ENCODE measurements at places on chromosomes 7 and 10. TPM values are rescaled to one million over a fixed set of nuclear protein-coding genes. Genes with fewer than 3 reads are reported as not detected.

ADAM12 gene
- total RNA-seq: 5.8 TPM

GRID1 gene
- total RNA-seq: 15.4 TPM

PRKCQ gene
- total RNA-seq: 0.94 TPM

ANKRD22 gene
- not detected for total RNA-seq

DNA sequence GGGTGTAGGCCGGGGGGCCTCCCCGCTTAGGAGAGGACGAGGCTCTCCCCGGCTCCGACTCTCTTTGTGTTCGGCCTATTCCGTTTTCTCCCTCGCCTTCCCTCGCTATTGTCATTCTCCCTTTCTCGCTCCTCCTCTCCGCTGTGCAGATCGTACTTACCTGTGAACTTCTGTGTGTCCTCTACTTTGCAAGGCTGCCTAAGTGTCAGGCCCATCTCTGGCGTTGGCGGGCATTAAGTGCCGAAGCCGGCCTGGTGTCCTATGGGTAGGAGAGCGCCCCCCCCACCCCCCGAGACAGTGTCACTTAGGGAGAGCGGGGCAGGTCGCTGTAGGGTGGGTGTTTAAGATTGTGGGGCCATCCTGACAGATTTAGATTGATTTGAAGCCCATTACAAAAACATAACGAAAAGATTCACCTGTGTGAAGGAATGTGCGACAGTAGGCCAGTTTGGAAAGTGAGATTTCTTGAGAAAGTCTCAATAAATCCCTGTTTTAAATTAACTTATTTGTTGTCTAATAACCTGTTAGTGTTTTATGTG, 579 bp downstream of the RBM33 start:
- DNase-seq: no peak

DNA sequence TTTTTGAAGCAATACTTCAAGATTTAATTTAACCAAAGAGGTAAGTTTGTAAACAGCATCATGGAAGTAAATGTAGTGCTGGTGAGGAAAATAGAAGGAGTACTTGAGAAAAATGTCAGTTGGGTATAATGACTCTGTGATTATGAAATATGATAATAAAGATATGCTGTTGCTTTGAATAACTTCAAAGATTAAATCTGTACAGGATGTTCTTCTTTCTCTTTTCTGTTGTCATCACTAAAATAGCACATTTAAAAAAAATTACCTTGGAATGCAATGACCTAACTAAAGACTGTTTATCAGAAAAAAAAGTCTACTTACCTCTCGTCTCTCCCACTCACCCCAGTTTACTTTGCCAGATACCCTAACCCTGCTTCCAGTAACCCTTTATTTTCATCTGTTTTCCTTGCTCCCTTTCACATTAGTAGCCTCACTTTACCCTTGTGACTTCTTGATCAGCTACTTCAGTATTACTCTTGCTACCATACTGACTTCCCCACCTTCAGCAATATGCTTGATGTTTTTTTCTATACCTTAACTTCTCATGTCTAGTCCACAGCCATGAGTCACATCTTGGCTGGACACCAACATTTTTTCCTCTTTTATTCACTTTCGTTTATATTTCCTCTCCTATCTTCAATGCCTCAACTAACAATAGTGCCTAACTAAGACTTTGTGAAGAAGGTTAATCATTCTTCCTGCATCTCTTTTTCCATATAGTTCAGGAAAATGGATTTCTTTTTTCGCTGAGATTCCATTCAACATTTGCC, 29.7 kb upstream of the TAS2R16 start:
- DNase-seq: no peak

DNA sequence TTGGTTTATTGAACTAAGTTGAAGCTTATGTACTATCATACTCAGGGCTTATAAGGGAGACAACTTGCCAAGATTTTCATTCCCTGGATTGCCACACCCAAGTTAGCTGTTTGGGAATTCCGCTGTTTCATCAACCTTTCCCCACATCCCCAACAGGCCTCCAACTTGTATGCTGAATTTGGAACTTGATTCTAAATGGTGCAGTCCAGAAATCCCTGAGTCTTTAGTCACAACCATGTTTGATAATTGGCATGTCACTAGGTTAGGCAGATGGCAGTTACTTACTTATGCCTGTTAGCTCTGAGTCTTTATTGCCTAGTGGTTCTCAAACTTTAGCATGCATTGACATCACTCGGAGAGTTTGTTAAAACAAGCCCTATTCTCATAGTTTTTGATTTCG, 135.4 kb upstream of the PRPS1L1 start:
- DNase-seq: no peak

- no peak for DNase-seq
These were observed 80.0 kb upstream of the CHST15 start for GRCh38 chr10:124173298-124173900.

AKR1C4 gene
- not detected for total RNA-seq

CHST3 gene
- 36.5 TPM for total RNA-seq

- DNase-seq: no peak
These were observed 258.8 kb downstream of the RPS24 start for GRCh38 chr10:78292250-78292981.

DNA sequence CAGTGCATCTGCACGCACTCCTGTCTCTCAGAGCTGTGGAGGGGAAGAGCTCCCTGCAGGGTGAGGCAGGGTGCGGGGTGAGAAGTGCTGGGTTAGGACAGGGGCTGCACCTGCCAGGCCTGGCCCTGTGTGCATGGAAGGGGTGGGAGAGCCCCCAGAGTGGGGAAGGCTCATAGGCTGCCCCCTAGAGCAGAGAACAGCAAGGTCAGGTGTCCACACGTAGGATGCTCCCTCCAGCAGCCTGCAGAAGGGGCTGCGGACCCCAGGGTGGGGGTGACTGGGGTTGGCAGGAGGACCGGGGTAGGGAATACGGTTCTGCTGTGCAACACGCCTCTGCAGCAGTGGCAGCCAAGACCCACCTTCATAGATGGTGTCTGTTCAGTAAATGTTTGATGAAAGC, 208.6 kb downstream of the PTPRN2 start:
- DNase-seq: no peak

AKR1C2 gene
- 97.9 TPM for total RNA-seq

DNA sequence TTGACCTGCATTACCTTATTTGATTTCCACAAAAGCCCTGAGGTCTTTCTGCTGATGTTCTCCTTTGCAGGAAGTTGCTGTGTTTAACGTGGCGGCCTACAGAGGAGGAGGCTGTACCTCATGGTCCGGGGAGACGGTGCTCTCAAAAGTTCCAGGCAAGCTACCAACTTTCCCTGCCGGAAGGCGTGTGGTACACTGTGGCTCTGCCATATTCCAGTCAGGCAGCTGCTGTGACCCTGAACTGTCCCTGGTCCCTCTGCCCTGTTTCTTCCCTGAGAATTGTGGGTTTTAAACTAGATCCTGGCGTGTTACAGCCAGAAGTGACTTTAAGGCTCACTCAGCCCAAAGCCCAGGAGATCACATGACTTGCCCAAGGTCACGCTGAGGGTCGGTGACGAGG, 139.2 kb downstream of the TEX36 start:
- DNase-seq: no peak

DNA sequence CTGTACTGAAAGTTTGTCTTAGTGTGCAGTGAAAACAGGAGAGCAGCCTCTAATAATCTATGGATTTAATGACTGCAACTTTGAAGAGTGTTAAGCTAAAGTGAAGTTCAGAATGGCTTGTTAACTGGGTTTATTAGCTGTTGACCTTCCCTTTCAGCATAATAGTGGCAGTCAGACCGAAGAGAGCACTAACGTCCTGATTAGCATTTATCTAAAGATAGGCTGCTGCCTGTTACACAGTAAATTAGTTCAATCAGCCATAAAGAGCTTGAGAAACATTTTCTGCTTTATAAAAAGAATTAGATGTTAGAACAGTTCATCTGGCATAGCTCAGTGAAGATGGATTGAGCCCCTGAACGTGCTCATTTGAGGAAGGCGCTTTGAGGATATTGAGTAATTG, 433.0 kb downstream of the AUTS2 start:
- DNase-seq: no peak

DNA sequence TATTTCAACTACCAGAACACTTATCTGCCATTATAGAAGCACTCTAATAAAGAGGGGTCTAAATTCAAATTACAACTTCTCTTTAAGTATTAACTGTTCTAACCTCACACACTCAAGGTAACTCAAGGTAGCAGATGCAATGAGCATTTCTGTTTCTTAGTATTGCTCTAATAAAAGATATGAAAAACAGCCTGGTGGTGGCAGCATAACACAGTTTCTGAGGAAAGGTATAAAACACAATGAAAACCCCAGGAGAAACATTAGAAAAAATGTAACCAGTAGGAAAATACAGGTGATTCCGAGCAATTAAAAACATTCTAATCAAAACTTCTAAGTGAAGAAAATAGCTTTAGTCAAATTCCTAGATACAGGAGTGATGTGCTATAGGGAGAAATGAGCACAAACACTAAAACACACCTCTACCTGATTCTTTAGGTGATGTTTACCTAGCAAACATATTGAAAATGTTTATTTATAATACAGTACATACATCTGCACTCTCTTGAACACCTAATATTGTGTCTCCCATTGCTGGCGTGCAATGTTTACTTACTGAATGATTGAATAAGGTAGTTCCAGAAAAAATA, 3.5 kb downstream of the MKRN1 start:
- DNase-seq: no peak

DNA sequence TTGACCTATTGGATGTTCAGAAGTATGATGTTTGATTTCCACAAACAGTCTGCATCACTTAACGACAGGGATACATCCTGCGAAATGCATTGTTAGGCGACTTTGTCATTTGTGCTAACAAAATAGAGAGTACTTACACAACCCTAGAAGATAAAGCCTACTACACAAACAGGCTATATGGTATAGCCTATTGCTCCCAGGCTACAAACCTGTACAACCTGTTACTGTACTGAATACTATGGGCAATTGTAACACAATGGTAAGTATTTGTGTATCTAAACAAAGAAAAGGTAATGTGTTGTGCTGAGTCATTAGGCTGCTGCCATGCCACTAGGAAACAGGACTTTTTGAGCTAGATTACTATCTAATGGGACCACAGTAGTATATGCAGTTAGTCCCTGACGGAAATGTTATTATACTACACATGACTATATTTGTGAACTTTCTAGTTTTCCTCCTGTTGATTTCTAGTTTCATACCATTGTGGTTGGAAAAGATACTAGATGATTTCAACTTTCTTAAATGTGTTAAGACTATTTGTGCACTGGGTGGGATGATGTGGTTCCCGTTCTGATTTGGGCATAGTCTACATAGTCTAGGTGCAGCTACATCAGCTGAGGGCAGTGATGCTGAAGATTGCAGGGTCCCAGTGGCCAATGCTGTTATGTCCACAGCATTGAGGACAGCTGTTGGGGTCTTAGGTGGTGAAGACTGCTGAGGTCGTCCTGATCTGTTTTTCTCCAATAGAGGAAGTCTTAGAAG, 161.7 kb downstream of the HTR7 start:
- DNase-seq: no peak

DNA sequence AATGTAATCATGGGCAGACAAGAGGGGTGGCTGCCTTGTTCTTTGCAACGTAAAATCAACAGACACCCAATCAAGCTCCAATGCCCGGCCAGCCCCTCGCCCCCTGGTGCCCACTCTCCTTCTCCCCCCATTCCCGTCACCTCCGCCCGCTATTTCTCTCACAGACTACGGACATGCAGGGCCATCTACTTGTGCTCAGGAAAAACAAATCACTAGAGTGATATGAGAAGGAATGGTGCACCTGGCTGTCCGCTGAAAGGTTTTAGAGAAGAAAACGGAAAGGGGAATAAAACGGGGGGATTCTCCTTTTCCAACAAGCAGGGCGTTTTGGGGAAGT, 396 bp downstream of the GRM8 start:
- no peak for DNase-seq

INHBA gene
- total RNA-seq: 40.4 TPM

RGR gene
- total RNA-seq: 2.4 TPM

KCTD7 gene
- total RNA-seq: 26.9 TPM

GRCh38 chr7:82507365-82507975, 63.9 kb upstream of the CACNA2D1 start:
- no peak for DNase-seq

DNA sequence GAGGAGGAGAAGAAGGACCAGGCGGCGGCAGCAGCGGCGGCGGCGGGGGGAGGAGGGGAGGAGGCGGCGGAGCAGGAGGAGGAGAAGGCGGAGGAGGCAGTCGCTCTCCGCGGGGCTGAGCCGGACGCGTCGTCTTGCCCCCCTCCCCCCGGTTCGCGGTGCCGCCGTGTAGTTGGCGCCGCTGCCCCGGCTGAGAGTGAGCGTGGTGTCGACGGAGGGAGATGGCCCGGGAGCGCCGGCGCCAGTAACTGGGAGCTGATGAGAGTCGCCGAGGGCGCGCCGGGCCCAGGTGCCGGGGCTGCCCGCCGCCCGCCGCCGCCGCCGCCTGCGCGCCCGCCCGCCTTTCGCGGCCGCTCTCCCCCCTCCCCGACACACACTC, 257 bp downstream of the WAC start:
- DNase-seq: no peak
